Natural killer cell (primary cell): ENCODE measurements at places on chromosomes 12 and 14. TPM values are rescaled to one million over a fixed set of nuclear protein-coding genes. Genes with fewer than 3 reads are reported as not detected.

Gene ENDOU
- total RNA-seq = 0.24 TPM

GRCh38 chr12:65825183-65825506 lies 862 bp downstream of the HMGA2 start:
- no peak for DNase-seq

Gene DBX2
- total RNA-seq = not detected

- no peak for DNase-seq
Measured at GRCh38 chr14:91466192-91466591, 43.9 kb downstream of the PPP4R3A start.

GRCh38 chr12:103012884-103013283 lies 55.4 kb downstream of the ASCL1 start:
- no peak for DNase-seq
